ENCODE measurements at places on chromosomes 6 and 20. TPM values are rescaled to one million over a fixed set of nuclear protein-coding genes. Genes with fewer than 3 reads are reported as not detected.

GRCh38 chr6:148470156-148470555, 127.5 kb downstream of the SASH1 start:
- no peak for DNase-seq

DNA sequence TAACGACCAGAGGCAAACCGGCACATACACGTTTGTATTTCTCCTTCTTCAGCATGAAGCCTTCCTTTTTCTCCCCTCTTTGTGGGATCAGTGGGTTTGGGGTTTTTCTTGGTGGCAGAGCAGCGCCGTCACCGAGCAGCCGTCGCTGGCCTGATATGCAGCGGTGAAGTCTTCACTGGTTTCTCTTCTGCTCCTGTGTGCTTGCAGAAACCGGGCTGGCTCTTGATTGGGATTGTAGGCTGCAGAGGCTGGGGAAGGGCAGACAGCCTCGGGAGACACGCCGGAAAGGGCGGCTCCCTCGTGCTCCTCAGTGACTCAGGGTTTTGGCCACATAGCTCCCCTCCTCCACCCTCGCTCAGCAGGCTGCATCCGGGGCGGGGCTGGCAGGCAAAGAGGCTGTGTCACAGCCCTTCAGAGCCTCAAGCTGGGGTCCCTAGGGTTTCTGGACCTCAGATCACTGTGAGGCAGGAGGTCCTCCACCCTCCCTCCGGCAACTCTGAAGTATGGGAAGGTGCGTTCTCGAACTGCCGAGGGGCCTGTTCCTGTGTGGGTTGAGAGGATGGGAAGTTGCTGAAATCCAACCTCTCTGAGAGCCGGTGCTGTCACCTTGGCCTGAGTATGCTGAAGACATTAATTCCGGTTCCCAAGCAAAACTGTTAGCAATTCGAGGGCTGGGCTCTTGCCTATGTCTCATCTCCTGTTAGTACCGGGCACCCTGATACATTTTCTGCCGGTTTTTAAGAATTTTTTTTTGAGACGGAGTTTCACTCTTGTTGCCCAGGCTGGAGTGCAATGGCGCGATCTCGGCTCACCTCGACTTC, 24.2 kb downstream of the NQO2 start:
- peak; percentile 75 for DNase-seq

GRCh38 chr6:67642582-67642981, 992.5 kb upstream of the ADGRB3 start:
- no peak for DNase-seq

DNA sequence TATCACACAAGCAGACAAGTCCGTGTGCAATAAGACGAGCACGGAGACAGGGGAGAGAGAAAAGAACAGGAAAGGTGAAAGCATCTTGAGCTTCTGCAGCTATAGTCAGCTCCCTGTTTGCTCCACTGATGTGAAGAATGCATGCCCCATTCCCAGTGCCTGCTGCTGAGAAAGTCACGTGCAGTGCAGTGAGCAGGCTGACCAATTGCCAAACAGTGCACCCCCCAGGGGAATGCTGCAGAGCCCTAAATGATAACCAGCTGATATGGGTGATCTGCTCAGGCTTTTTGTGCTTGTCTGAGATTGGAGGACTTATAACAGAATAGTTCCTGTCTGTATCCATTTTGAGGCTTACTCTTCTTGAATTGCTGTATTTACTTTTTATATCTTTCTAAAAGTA, 121.5 kb downstream of the PACRG start:
- no peak for DNase-seq

DNA sequence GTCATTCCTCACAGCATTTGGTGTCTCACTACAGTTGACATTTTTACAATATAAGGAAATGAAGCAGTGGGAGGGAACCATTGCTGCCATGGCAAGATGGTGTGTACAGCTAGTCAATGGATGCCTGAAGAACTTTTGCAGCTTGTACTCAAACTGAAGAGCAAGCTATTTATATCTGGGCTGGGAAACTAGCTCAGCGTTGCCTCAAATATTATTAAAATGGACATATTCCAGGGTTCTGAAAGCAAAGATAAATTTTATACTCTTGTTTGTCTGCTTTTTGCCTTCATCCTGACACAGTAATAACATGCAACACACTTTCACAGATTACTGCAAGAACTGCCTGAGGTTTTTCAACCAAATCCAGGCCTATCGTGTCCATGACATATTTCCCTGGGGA, 156.4 kb upstream of the COL21A1 start:
- DNase-seq: no peak

GRCh38 chr6:67450641-67451040, 1184.4 kb upstream of the ADGRB3 start:
- DNase-seq: no peak

GRCh38 chr6:90274451-90275030, 22.1 kb downstream of the BACH2 start:
- peak; percentile 79 for DNase-seq

DNA sequence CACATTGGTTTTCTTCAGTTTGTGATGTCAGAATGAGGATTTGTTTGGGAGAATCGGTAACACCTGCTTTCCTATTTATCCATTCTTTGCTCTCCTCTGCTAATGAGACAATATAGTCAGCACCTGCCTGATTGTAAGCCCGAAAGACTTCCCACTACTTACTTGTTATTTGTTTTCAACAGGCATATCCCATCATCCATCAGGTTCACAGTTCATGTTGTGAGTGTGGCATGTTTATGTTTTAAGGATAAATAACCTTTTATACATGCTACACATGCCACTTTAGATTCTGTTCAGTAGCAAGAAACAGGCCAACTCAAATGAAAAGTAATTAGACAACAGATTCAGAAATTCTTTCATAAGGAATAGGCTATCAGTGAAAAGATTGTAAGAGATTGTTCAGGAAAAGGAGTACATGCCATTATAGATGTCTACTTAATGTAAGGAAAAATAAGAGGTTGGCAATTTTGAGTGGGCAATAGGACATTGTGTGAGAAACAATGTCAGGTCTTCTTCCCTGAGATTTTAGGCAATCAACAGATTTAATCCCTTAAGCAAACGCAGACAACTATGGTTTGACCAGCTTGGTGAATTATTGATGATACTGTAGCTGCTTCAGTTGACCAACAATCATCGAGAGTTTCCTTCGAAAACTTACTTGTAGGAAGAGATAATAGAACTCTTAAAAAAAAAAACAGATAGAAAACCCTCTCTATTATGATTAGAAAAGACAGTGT, 7.9 kb upstream of the GPRC6A start:
- DNase-seq: no peak

- no peak for DNase-seq
Observed at GRCh38 chr6:56954403-56955170, at the start of gene BEND6. Gene BEND6 (plus strand): TSS chr6:56955107. CDS start chr6:56981811, 26,704 bp downstream.

DNA sequence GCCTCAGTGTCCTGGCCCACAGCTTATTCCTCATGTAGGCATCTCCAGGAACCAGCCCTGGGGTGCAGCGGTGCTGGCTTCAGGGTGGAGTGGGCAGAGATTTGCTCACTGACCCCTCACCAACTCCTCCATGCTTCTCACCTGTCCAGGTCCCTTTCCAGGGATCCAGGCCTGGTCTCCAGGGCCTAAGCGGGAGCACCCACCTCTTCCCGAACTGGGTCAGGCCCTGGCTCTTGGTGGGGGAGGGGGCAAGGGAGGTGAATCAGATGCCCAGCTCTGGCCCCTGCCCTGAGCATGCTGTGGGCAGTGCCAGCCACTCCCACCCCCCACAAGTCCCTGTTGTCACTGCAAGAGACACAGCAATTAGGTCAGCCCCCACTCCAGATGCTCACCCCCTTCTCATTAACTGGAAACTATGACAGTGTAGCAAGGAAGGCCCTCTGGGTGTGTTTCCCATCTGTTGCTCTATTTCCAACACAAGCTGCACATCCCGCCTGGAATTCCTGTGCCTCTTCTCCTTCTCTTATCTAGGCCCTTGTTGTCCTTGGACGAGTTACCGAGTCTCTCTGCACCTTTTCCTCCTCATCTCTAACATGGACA, 37.0 kb downstream of the MDFI start:
- no peak for DNase-seq

DNA sequence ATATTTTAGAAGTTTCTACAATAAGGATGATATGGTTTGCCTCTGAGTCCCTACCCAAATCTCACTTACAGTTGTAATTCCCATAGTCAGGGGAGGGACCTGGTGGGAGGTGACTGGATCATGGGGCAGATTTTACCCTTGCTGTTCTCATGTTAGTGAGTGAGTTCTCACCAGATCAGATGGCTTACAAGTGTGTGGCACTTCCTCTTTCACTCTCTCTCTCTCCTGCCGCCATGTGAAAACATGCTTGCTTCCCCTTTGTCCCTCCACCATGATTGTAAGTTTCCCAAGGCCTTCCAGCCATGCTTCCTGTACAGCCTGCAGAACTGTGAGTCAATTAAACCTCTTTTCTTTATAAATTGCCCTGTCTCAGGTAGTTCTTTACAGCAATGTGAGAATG, 527.5 kb upstream of the ID4 start:
- DNase-seq: no peak

DNA sequence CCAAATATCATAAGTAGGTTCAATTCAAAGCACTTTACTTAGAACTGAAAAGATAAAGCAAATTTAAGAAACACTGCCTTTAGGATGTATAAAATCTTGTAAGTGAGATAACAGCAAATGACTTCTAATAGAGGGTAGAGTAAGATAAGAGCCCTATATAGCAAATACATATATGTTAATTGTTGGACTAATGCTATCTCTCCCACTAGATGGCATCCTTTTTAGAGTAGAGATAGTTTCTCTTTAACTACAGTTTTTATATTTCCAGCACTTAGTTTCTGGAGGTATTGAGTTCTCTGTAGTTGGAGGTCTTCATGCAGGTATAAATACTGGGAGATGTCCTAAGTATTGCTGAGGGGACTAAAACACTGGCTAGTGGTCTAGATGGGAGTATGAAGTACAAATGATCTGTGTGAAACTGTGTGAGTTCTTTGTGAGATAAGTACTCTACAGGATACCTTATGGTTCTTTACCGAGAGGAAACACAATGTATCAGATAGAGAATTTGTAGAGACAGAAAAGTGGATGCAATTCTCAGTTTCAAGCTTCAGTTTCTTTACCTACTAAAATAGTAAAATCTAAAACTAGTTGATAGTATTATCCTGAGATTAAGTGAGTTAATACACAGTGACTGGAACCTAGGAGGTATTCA, 399.3 kb downstream of the KHDRBS2 start:
- no peak for DNase-seq

GRCh38 chr6:109373331-109373730, 8.9 kb downstream of the CD164 start:
- no peak for DNase-seq

DNA sequence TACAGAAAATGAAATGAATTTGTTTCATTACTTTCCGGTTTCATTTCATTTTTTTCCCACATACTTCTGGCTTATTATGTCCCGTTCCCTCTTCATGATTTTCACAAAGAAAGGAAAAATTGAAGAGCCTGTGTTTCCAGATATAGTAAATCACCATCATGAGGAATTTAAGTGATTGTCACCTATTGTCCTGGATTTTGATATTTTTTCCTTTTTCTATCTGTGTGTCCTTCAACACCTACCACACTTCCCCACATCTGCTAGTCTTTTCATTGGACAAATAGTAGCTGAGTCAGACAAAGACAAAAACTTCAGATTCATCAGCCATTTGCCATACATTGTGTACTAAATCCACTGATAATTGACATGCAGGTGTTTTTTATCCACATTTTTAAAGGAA, 258.2 kb upstream of the HSF2 start:
- DNase-seq: no peak

CCR6 gene
- 52.7 TPM for polyA plus RNA-seq

MAP7 gene
- polyA plus RNA-seq: 0.06 TPM

PPP1R10 gene
- 18.6 TPM for polyA plus RNA-seq

TAGAP gene
- polyA plus RNA-seq: 191 TPM

RRBP1 gene
- polyA plus RNA-seq: 0.95 TPM

CHRNA4 gene
- not detected for polyA plus RNA-seq

Data from CD4-positive, CD25-positive, alpha-beta regulatory T cell (primary cell).